ENCODE measurements at places on chromosomes 12 and 14.

- no peak for DNase-seq
- no peak overlapping the region for H3K4me3 ChIP-seq
- peaks cover 10% of the 10 kb centered on the region for H3K4me1 ChIP-seq
These were observed 105.4 kb upstream of the FKBP4 start for GRCh38 chr12:2689393-2689792.

- no peaks in the 10 kb centered on the region for H3K27me3 ChIP-seq
- H3K36me3 ChIP-seq = no peaks in the 10 kb centered on the region
- no peak overlapping the region for H3K4me3 ChIP-seq
- DNase-seq = no peak
- peaks cover 13% of the 10 kb centered on the region for H3K4me1 ChIP-seq
- no peak overlapping the region for H3K27ac ChIP-seq
These were observed 201.9 kb downstream of the DAD1 start for GRCh38 chr14:22386924-22387775.

- H3K4me1 ChIP-seq = no peaks in the 10 kb centered on the region
- H3K36me3 ChIP-seq = no peaks in the 10 kb centered on the region
- H3K4me3 ChIP-seq = no peak overlapping the region
These were observed 400.9 kb upstream of the PDE3A start for GRCh38 chr12:19967431-19967830.

DNA sequence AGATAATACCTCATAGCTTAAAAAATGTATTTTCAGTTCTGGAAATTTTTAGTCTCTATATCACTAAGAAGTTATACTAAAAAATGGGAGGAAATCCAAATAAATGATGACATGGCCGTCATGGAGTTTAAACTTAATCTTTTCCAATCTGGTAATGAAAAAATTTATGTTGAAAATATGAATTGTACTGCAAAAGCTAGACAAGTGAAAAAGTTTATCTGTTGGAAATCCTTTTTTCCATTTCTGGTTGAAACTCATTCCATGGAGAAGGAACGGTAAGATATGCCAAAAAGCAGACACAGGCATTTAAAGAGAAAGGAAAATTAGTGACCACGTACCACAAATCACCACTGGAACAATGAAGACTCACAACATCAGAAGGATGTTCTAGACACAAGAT lies 314.2 kb upstream of the PRICKLE1 start:
- no peak for DNase-seq
- no peaks in the 10 kb centered on the region for H3K36me3 ChIP-seq
- no peak overlapping the region for H3K27ac ChIP-seq

- H3K27me3 ChIP-seq = no peaks in the 10 kb centered on the region
- H3K36me3 ChIP-seq = no peaks in the 10 kb centered on the region
- no peaks in the 10 kb centered on the region for H3K4me1 ChIP-seq
- H3K4me3 ChIP-seq = no peak overlapping the region
These were observed 6.0 kb downstream of the TEDC1 start for GRCh38 chr14:105496831-105497591.

GRCh38 chr14:36879558-36879957 lies 217.9 kb downstream of the PAX9 start:
- no peak overlapping the region for H3K27ac ChIP-seq
- no peaks in the 10 kb centered on the region for H3K4me1 ChIP-seq
- H3K36me3 ChIP-seq = no peaks in the 10 kb centered on the region
- H3K4me3 ChIP-seq = no peak overlapping the region
- DNase-seq = no peak
